Activated CD4-positive, CD25-positive, alpha-beta regulatory T cell treated with anti-CD3 and anti-CD28 coated beads, Interleukin-2, amount 50 U/mL, for 24 hours (primary cell): ENCODE measurements at places on chromosomes 1 and 21.
A peak's percentile ranks its signal among the peaks of the same experiment; 100 is the strongest.

GRCh38 chr1:30752651-30752908, 5.0 kb downstream of the LAPTM5 start:
- ATAC-seq: no peak

- no peak for ATAC-seq
Measured at GRCh38 chr1:23824711-23825075, 536 bp downstream of the HMGCL start.

DNA sequence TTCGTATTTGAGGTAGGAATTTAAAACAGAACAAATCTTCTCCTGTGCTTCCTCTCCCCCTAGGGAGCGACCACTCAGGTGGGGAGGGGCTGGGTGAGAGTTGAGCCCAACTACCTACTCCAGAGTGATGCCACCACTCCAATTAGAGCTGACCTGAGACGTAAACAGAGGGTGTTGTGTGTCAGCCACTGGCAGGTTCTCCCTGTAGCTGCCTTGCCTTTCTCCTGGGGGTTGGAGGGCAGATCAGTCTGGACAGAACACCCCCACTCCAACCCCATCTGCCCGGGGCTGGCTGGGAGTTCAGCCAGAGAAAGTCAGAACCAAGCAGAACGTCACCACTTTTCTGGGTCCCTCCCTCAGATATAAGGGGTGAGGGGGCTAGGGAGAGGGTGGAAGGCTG, 2.0 kb downstream of the HPDL start:
- ATAC-seq: no peak

DNA sequence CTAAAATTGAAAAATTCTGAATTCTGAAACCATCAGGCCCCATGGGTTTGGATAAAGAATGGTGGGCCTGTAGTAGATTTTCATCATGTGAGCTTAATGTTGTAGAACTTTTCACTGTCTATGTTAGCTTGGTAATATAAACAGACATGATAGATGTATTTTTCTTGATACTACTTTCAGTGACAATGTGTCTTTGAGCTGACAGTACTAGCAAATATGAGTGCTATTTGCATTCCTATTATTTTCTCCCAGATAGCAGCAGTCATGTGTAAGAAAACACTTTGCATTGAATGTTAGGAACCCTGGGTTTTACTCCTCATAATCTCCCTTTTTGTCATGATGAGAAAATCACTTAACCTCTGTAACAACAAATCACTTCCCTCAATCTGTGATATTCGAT, 18.1 kb downstream of the KMO start:
- no peak for ATAC-seq

- ATAC-seq: no peak
Measured at GRCh38 chr1:197614916-197615692, 160.2 kb downstream of the DENND1B start.

GRCh38 chr1:90721210-90722194, 4.4 kb upstream of the BARHL2 start:
- ATAC-seq: no peak

DNA sequence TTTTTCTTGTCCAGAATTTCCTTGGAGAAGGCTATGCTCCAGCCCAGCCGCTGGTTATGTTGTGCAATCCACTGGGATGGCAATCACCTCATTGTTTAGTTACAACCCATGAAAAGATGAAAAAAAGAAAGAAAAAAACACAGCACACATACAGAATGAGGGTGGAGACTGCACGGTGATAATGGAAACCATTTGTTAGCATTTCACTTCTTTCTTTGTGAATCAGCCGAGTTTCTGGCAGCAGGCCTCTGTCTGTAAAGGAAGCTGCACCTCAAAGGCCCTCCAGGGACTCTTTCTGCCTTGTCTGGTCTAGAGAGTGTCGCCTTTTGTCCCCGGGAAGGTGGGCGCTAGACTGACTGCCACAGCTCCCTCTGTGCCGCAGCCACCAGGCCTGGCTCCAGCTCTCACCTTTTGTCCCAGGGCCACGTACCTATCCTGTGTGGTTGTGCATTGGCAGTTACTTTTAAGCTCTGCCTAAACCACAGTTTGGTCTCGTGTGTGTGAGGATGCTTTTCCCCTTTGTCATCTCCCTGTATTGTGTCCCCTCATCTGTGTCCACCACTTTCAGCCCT, 35.6 kb downstream of the NGF start:
- ATAC-seq: no peak

GRCh38 chr1:200479816-200480215, 70.0 kb upstream of the ZNF281 start:
- no peak for ATAC-seq

DNA sequence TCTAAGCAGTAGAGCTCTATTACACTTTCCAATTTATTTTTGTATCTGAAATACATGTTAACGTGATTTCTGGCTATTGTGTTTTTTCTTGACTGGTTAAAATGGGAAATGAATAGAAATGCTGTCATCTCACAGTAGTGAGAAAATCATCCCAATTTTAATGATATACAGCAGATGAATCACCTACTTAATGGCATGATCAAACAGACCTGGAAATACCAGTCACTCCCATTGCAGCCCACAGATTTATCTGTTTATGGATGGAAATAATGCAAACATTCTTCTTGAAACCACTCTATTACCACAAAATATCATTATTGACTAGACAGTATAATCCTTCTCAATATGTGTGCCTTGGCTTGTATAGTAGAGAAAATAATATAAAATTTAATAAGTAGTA, 497.8 kb upstream of the ADAMTS5 start:
- ATAC-seq: no peak

DNA sequence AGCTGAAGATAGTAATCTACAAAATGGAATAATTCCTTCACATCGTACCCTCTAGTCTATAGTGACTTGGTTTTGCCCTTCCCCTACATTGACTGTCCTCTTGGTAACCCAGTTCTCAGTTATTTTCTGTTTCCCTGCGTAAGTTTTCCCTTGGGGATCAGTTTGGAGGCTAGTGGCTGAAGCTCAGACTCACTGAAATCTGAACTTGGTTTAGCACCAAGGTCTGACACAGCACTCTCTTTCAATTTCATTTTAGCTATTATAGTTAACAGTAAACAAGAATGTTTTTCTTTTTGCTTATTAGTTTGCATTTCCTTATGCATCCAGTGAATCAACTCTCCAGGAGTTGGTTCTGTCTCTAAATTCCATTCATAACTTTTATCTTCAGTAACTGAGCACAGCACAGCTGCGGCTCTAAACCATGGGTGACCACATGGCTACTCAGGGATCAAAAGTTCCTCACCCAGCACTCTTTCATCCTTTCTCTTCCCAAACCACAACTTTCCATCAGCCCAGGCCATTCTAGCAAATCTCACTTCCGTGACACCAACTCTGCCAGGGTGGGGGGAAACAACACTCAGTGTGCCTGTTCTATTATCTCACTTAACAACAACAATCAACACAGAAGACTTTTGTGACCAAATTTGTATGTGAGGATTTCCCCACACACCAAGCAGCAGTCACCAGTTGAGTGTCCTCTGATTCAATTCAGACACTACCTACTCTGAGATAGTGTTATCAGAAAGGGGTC, 17.6 kb upstream of the IFI6 start:
- peak; percentile 75 for ATAC-seq

DNA sequence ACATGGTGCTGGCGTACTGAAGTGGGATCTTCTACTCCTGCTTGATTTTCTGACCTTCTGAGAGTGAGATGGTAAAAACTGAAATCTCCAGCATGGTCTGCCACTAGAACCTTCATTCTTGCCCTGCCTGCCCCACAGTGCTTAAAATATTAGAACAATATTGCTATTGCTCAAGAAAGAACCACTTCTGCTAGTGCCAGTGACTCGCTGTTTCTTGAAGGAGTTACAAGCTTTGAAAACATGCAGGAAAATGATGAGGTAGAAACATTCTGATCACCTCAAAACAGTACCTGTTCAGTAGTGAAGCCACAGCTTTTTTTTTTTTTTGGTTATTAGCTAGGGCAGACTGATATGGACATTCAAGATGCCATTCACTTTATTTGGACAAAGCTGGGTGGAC, 95.3 kb downstream of the BACH1 start:
- no peak for ATAC-seq

DNA sequence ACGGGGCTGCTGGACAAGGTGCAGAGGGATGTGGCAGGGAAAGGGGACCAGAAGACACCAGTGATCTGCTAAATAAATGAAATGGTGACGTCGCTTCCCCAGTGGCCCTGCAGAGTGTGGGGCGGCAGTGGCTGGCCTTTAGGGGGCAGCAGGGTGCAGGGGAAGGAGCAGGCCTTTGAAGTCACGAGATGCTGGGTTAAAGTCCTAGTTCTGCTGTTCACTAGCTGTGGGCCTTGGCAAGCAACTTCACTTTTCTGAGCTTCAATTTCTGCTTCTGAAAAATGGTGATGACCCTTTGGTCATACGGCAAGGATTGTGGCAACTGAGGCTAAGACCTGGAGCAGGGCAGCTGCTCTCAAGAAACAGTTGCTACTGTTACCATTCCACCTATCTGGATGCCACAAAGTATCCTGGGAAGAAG, 9.2 kb upstream of the GALE start:
- ATAC-seq: peak; percentile 95

GRCh38 chr21:42531771-42532170, 18.1 kb downstream of the SLC37A1 start:
- ATAC-seq: no peak

DNA sequence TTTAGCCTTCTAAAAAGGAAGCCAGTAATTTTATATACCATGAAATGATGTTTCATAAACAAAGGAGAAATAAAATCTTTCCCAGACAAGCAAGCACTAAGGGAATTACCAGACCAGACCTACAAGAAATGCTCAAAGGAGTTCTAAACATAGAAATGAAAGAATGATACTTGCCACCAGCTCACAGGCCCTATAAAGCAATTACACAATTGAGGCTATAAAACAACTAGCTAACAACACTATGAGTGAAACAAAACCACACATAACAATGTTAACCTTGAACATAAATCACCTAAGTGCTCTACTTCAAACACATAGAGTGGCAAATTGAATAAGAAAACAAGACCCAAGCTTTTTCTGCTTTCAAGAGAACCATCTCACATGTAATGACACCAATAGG, 123.8 kb downstream of the BARHL2 start:
- no peak for ATAC-seq

DNA sequence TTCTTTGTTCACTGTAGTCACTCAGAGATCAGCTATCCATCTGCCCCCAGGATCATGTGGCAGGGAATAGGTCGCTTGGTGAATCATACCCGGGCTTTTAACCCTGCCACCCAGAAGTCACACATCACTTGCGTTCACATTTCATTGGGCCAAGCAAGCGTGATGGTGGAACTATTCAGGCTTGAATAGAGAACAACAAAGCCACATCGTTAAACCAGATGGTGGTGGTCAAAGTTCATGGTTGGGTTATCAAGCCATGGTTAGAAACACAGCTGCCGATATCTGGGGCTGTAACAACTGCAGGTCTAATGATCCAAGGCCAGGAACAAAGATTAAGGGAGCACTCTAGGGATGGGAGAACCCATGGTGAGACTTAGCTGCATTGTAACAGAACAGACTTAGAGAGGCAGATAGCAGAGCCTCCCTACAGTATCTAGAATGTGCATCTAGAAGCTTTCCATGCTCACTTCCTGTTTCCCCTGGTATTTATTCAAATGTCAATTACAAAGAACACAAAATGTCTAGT, 40.0 kb upstream of the PTPRC start:
- peak; percentile 71 for ATAC-seq

DNA sequence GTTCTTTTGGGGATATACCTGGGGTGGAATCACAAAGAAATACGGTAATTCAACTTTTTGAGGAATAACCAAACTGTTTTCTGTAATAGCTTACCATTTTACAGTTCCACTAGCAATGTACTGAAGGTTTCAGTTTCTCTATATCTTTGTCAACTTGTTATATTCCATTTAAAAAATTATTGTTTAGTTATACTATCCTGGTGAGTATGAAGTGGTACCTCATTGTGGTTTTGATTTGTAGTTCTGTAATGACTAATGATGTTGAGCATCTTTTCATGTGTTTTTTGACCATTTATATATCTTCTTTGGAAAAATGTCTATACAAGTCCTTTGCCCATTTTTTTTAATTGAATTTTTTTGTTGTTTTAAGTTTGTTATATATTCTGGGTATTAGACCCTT, 39.4 kb downstream of the MAST2 start:
- no peak for ATAC-seq

DNA sequence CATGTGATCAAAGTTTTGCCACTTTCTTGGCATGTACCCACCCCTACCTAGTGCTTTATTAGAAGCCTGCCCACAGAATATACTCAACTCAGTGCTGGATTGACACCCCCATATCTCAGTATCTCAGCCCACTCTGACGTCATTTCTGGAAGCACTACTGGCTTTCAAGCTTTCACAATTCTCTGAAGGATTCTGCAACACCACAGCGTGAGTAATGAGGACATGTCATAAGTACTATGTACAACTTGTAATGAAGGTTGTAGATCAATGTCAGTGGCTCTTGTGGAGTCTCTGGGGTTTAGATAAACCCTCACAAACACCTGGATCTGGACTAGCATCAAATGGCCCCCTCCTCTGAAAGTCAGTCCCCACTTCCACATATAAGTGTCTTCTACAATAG, 57.2 kb downstream of the TNFSF4 start:
- ATAC-seq: no peak

DNA sequence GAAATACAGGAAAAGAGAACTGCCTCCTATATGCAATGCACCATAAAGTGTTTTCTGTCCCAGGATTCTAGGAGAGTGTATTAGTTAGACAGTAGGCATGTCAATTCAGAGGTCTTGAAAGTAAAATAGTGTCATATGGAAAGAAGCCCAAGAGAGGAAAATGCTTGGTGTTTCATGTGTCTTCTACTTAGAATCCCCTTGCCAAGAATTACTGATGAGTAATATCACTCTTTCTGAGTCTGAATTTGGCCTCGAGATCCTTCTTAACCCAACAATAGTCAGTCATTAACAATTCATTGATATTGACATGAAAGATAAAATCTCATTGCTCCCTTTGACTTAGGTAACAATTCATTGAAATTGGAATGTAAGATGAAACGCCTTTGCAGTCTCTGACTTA, 972.2 kb downstream of the TTLL7 start:
- ATAC-seq: no peak

DNA sequence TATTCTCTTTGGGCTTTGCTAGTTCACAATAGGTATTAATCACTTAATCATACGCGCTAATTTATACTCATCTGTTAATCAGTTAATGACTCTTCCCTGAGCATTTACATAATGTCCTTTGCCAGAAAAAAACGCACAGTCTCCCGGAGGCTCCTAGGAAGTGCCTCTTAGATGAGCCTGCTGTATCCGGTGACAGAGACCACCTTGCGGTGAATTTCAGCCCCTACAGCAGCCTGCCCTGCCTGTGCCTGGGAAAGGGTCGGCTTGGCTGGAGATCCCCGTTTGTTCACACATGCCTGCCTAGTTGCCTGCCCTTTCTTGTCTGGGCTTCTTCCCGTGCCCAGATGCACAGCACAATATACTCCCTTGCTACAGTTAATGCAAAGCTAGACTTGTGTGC, 152.9 kb downstream of the ZBTB18 start:
- no peak for ATAC-seq

DNA sequence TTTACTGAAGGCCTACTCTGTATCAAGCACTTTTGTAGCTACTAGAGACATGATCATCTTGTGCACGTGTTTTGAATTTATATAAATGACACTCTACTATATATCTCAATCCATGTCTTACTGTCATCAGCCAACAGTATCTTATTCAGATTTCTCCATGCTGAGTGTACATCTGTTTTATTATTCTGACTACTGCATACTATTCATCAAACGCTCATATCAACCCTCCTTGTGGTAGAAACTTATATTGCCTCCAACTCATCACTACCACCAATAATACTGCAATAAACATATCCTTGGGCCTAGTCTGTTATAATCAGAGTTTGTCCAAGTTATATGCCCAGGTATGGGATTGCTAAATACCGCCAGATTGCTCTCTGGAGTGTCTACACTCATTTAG, 81.6 kb upstream of the IRF2BP2 start:
- peak; percentile 70 for ATAC-seq

- ATAC-seq: no peak
Measured at GRCh38 chr21:40901691-40902090, 54.7 kb upstream of the DSCAM start.
